ENCODE measurements at places on chromosomes 2 and 18.

- peak; percentile 5 for DNase-seq
These were observed 118.9 kb downstream of the CCDC102B start for GRCh38 chr18:68916734-68917133.

DNA sequence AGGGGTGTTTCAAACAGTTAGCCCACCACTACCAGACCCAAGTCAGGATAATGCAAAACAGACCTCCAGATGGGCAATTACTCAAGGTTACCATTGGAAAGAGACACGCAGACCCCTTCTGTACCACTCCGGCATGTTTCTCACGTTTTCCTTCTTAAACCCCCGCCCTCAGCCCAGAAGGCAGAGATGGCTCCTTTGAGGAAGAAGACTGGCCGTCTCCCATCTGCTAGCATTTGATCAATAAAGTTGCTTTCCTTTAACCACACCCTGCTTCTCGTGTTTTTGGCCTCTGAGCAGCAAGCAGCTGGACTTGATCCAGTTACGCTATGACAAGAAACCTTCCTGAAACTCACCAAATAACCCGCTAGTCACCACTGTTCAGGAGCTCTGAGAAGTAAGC is 1012.4 kb upstream of the GYPC start:
- no peak for DNase-seq

DNA sequence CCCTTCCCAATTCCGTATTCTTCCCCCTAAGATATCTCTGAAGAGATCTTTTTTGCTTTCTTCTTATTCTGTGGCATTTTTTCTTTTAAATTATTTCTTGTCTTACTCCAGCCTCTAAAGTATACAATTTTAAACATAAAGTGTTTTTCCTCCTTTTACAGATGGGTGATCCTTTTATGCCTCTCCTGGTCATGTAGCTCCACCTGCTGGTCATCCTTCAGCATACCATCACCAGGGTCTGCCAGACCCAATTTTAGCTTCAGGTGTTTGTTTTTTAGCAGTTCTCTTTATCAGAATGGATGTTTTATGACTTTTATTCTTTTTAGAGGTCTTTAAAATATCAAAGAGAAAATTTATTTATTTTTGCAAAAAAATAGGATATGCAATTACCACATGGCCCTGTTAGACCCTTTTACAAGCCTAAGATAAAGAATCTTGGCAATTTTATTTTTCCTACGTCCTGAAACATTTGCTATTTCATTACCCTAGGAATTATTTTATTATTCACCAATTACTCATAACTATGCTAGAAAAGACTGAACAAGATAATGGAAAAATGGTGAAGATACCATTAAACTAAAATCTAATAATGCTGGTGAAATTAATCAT is 55.5 kb downstream of the PIGN start:
- DNase-seq = peak; percentile 72

DNA sequence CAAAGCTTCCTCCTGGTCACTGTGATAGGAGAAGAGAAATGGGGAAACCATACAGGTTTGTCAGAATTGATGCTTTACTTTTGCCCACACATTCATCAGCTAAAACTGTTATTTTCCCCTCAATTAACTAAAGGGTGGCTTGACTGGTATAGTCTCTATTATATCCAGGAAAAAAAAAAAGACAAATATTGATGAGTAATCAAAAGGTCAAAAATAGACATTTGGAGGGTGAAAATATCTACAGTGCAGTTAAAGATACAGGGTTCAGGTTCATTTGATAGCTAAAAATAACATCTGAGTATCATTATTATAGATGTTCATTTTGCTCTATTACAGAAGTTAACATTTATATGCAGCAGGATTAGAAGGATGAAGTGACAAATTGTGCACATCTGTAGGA is 577.6 kb upstream of the FAM98A start:
- DNase-seq = no peak

- DNase-seq = no peak
These were observed 41.6 kb upstream of the NRP2 start for GRCh38 chr2:205640716-205641115.

- DNase-seq = no peak
These were observed 31.0 kb downstream of the M1AP start for GRCh38 chr2:74617122-74617521.

- no peak for DNase-seq
These were observed 49.9 kb downstream of the ST8SIA5 start for GRCh38 chr18:46706968-46707367.

GRCh38 chr2:79327460-79327859 is 167.9 kb upstream of the REG3A start:
- DNase-seq = no peak

- DNase-seq = no peak
These were observed 103.0 kb downstream of the ANKRD44 start for GRCh38 chr2:197207598-197207997.

- no peak for DNase-seq
These were observed 107.1 kb downstream of the SH3RF3 start for GRCh38 chr2:109236147-109236546.

- no peak for DNase-seq
These were observed 18.5 kb downstream of the ITGA6 start for GRCh38 chr2:172445851-172446250.

GRCh38 chr2:1954061-1954460 is 209.7 kb upstream of the PXDN start:
- DNase-seq = no peak

DNA sequence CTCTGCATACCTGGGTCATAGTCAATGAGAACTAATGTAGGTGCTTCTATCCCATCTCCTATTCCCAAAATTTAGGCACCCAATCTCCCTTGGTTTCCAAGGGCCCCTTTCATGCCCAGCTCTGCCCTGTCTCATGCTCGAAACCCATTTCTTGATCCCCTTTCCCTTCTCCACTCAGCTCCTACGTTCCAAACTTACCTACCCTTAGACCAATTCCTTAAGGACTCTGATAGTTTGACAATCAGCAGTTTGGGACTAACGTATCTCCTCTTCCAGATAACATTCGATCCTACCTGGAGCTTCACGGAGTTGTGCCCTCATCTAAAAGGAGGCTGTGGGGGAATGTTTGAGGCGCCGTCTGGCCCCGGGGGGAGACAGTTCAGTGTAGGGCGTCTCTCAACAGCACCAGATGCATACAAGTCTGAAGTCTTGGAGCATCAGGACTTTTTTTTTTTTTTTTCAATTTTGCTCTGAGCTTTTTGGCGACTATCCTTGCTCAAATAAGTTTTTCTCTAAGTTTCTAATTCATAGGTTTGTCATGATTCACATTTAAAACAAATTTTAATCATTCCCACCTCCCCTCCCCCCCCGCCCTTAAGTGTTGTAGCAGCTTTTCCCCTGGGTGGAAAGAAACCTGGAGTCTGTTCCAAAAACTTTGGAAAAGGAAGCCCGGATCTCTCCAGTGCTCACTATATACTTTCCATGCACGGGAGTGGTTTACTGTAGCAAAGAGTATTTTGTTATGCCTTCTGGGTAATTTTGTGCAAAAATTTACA is 141.2 kb upstream of the LGALSL start:
- DNase-seq = no peak

- peak; percentile 17 for DNase-seq
These were observed 306.5 kb upstream of the TNP1 start for GRCh38 chr2:217166241-217166850.

GRCh38 chr2:30847329-30847728 is 40.1 kb upstream of the CAPN13 start:
- no peak for DNase-seq

DNA sequence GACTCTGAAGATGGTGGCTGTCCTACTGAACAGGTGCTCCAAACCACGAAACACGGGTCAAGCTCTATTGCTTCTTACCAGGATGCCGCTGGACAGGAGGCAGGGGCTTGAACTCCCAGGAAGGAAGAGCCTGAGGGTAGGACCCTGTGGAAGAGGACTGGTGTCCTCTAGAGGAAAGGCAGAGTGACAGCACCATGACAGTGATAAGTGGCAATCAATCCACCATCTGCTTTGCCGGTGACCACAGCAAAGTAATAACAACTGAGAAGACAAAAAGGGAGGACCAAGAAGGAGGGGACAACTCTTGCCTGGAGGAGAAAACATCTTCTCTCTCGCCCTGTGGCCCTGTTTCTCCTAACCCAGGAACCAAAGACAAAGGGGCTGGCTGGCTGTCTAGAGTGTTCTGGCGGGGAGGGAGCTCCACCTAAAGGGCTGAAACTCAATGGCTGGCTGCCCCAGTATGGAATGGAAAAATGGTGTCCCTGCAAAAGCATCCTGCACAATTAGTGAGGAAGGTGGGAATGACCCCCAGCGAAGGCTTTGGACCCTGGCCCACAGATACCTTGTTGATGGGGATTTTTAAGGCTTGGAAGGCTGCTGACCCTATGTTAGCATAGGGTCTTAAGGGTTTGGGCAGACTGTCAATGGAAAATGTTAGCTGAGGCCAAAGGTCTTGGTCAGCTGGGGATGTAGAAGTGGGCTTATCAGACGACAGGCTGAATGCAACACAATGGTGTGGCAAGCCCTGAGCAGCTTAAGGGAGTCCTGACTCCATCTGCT is 35.4 kb downstream of the PROC start:
- no peak for DNase-seq

DNA sequence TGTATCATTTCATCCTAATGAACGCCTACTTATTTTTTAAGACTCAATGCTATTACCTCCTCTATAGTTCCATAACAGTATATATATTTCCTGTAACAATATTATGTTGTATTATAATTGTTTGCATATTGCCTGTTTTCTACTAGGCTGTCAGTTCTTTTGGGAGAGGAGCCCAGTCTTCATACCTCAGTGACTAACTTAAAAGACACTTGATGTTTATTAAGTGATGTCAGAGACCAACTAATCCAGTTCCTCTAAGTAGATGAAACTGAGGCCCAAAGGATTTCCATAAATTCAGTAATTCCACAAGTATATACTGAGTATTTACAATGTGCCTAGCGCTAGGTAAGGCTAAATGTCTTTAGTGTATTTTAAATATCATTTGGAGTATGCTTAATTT is 48.9 kb upstream of the AAK1 start:
- no peak for DNase-seq

DNA sequence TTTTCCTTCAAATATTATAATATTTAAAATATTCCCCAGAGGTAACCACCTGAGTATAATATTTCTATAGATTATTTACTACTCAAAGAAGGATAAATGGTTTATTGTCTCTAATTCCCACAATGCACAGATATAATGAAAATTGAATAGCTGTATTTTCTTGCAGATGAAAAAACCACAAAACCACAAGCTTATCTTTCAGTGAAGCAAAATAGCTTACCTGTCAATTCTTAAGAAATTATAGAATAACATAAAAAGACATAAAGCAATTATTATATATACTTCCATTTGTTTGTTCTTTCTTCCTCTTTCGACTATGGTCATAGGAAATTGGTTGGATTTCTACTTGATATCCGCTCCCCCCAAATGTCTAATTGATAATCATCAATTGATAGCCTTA is 98.8 kb downstream of the BARD1 start:
- no peak for DNase-seq
